ENCODE measurements at places on chromosomes 7 and 10.

- DNase-seq, result no peak
These were observed 122.7 kb downstream of the RAPGEF5 start for GRCh38 chr7:22234227-22234626.

DNA sequence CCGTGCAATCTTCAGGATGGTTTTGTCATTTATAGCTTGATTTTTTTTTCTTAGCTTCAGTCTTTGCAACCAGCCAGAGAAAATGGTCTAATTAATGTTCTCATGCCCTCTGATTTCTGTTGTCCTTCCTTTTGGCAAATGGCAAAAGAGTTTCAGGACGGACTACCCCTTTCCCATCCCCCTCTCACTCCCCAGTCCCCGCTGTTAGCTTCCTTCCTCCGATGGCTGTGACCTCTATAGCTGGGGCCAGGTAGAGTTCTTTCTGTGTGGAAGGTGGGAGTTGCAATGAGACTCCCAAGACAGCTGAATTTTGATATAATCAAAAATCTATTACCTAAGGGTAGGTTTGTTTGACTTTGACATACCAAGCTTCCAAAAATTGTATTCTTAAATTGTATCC lies 362.0 kb downstream of the PAXIP1 start:
- no peak for DNase-seq

DNA sequence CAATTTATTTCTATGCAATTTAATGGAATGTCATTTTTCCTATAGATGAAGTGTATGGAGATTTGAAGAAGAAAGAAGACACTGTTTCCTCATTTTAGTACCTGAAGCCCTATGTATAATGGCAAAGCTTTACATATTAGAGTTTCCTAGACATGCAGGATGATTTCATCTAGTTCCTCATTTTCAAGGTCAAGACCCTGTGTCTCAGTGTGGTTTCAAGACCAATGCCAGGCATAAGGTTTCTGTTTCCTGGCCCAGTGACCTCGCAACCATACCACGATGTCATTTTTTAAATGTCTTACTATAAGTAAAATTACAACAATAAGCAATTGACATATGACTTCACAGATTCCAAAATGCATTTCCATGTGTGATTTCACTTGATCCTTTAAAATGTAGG lies 336.5 kb upstream of the PRKCQ start:
- no peak for DNase-seq

GRCh38 chr10:76983624-76984023 lies 654.0 kb downstream of the KCNMA1 start:
- no peak for DNase-seq

- no peak for DNase-seq
These were observed 34.6 kb upstream of the GOLGA7B start for GRCh38 chr10:97814996-97815395.

DNA sequence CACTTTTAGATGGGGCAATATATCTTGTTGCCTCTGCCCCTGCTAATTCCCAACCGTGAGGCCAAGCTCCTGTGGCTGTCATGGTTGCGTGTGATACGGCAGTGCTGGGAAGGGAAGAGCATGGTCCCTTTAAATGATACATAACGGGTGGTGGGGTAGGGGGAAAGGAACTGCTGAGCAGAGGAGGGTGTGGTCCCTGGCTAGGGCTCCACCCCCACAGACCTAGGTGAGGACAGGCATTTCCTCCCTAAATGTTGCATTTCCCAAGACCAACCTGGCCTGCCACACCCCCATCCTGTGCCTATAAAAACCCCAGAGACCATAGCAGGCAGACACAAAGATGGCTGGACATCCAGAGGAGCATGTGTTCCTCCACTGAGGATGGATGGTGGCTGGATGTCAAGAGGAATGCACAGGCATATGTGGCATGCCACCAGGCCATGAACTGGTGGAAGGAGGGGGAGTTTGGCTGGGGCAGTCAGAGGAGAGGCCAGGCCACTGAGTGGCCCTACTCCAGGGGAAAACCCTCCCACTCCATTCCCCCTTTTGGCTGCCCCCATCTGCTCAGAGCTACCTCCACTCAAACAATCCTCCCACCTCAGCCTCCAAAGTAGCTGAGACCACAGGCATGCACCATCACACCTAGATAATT lies 104.0 kb downstream of the PLXDC2 start:
- no peak for DNase-seq

- no peak for DNase-seq
These were observed 124.5 kb downstream of the CXCL12 start for GRCh38 chr10:44260286-44260928.

DNA sequence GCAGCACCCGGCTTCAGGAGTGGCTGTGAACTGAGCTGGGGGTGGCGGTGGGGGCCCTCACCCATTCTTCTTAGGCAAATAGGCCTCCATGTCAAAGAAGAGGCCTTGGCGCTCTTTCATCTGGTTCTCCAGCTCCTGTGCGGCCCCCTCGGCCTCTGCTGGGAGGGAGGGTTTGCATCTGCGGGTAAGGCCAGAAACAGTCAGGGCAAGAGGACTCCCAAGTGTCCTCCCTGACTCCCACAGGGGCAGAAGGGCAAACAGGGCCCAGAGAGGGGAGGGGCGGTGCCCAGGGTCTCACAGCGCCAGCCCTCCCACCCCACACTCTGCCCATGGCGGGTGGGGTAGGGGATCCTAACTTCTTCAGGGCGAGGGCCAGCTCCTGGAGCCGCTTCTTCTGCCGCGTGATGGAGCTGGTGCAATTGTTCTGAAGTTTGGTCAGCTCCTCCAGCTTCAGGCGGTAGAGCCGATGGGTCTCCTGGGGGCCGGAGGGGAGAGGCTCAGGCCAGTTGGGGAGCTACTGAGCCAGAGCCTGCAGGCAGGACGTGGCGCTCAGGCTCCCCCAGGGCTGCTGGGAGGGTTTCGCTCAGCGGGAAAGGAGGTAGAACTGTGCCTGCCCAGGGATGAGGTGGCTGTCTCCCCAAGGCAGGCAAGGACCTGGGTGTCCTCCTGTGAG lies 2.2 kb downstream of the TMEM120A start:
- DNase-seq, result no peak

- no peak for DNase-seq
These were observed 353.7 kb upstream of the CHRM2 start for GRCh38 chr7:136514776-136515175.

- DNase-seq, result no peak
These were observed 92.2 kb upstream of the LRRC4 start for GRCh38 chr7:128123291-128124037.

DNA sequence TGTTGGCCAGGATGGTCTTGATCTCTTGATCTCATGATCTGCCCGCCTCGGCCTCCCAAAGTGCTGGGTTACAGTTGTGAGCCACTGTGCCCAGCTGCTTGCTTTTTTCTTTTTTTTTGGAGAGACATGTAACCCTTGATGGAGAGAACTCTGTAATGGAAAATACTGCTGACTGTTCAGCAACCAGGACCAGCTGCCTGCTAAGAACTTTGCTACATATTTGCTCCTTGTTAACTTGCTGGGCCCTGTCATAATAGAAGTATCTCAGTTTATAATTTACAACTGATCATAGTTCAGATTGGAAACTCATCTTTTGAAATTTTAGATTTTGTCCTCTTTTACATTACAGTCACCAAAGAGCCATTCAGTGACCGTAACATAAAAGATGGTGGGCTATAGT lies 34.9 kb downstream of the TASOR2 start:
- DNase-seq, result no peak

DNA sequence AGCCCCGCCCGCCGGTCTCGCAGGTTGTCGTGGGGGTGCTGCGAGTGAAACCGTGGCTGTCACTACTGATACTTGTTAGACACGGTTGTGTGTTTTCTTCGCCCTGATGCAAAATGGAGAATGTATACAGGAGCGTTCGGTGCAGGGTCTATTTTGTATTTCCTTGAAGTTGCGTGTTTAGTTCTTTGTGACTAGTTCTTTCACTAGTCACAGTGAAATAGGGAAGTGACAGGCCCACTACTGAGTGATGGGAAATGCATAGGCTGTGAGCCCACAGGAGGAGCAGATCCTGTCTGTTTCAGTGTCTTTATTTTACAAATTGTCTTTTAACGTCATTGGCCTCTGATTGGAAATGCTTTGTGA lies 675 bp downstream of the ABRAXAS2 start:
- DNase-seq, result no peak

- DNase-seq, result no peak
These were observed 64.3 kb downstream of the ZNF22 start for GRCh38 chr10:45064998-45065397.

DNA sequence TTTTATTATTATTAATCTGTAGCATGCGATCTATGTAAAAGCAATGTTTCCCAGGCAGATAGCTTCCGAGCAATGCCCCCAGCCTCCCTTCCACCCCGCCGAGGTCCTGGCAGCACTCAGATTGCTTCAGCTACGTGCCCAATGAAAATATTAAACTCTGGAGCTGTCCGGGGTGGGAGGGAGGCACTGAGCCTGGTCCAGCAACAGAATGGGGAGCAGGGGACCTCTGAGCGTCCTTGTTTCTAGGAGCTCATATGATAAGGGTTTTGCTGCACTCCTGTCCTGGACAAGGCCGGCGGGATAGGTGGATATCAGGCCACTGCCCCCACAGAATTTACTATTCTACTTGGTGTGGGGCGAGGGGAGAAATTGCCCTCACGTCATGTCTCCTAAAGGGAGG lies 44.5 kb upstream of the CDK1 start:
- no peak for DNase-seq

DNA sequence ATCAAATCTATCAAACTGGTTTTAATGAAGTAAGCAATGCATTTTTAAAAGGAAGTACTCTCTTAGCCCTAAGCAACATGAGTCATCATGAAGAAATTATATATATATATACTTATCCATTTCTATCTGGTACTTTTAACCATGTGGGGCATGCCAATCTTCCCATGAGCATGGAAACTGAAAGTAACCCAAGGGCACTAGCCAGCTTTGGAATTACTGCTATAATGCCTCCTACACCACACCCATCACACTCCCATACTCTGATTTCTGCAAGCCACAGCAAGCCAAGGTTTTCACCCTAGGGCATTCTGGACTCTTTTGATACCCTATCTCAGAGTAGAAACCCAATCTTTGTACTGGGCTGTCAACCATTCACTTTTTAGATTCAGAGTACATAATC lies 204.6 kb downstream of the IMMP2L start:
- no peak for DNase-seq

DNA sequence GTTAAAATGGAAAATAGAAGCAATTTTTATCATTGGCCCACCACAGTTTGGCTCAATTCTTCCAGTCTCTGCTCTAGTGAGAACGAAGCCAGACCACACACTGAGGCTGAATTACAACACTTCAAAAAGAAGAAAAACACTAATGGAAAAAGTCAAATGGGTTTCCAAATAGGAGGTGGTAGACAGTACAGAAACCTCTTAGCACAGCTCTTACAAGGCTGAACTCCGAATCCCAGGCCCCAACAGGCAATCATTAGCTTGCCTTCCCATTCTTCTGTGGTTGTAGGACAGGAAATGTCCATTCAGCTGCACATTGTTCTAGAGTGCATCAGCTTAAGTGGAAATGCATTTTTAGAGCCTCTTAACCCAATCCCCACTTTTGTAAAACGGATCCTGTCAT lies 115.1 kb upstream of the MEOX2 start:
- peak; percentile 76 for DNase-seq

DNA sequence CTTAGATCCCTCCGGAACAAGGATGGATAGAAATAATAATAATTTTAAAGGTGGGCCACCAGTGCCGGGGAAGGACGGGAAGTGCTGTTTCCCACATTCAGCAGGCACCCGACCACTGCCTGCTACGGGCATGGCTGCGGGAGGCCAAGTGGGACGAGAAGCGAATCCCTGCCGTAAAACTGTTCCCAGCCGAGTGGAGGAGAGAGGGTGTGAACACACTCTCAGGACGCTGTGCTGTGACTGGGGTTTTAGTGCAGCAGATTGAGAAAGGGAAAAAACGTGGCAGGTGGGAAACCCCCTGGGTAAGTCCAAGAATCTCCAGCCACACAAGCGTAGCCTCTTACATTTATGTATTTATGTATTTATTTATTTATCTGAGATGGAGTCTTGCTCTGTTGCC lies 158.8 kb downstream of the DNAJB6 start:
- DNase-seq, result no peak

DNA sequence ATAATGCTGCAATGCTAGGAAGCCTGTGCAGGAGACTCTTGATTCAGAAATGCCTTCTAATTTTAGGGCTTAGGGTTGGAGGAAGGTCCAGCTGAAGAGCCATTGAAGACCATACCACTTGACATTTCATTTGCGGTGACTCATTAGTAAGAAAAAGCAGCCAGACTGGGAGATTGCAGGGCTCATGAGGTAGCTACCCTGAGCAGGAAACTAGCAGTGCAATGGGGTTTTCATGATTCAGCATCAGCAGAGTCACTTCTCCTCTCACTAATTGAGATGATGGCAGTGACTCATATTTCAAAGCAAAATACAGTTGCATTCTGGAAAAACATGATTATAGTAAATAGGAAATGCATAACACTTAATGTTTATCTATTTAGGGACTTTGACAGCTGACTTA lies 434.1 kb downstream of the DNAJB9 start:
- DNase-seq, result peak; percentile 69

- DNase-seq, result peak; percentile 60
These were observed 742.3 kb downstream of the TNS3 start for GRCh38 chr7:46839651-46840050.

DNA sequence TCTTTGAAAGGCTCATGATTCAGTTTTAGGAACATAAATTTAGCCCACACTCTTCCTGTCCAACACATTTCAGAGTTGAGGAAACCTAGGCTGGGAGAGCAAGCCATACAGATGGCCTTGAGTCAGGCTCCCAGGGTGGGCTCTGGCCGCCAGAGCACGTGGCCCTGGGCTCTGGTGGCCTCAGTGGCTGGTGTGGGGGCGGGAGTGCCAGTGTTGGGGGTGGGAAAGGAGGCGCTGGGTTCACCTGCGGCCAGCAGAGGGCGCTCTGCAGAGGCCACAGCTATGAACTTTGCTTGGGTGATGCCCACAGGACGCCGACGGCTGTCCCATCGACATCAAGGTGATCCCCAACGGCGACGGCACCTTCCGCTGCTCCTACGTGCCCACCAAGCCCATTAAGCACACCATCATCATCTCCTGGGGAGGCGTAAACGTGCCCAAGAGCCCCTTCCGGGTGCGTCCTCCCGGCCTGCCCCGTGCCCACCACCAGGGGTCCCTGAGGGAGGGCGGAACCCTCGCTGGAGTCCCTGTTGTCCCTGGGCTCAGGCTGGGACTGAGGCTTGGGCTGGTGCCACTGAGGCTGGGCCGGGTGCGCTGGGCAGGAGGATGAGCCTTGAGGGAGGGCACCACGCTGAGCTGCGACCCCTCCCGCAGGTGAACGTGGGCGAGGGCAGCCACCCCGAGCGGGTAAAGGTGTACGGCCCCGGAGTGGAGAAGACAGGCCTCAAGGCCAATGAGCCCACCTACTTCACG lies 11.9 kb downstream of the FLNC start:
- no peak for DNase-seq

GRCh38 chr7:119545118-119545517 lies 727.9 kb upstream of the KCND2 start:
- DNase-seq, result peak; percentile 81

DNA sequence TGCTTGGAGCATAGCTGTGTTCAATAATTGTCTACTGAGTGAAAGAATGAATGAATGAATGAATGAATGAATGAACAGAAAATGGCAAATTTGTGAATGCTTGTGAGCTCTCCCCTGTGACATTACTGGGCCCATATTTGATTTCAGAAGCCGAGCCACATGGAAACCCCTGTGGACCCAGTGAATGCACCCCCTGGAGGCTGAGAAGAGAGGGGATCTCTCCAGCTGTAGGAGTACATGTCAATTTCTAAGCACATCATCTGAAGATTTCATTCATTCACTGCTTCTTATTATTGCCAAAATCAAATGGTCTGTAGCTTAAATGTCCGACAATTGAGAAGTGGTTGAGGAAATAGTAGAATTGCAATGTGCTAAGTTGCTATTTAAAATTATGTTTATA lies 58.3 kb upstream of the DOCK1 start:
- no peak for DNase-seq

- DNase-seq, result no peak
These were observed 14.4 kb upstream of the DPYSL4 start for GRCh38 chr10:132172091-132173066.

Measured in kidney capillary endothelial cell (primary cell).